ENCODE measurements at places on chromosomes 13 and 19.

DNA sequence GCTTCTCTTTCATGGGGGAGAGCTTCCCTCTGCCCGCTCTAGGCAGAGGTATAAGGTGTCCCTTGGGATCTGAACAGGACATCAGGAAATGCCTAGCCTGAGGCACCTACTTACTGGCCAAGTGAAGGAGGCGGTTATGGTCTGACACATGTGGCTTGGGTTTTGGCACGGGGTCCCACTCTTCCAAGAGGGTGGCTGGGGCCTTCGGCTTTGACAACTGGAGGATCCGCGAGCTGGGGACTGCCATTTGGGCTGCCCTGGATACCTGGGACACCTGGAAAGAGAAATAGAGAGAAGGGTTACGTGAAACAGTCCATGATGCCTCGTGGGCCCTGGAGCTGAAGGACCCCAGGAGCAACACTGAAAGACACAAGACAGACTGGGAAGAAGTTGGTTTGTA is 22.4 kb upstream of the MIER2 start:
- DNase-seq, result no peak

GRCh38 chr19:14758816-14759215 is 19.5 kb downstream of the ADGRE2 start:
- DNase-seq, result no peak

GRCh38 chr19:4606921-4607678 is 32.2 kb upstream of the TNFAIP8L1 start:
- DNase-seq, result peak; percentile 88

- no peak for DNase-seq
Measured at GRCh38 chr19:47096100-47096704, 17.4 kb downstream of the ZC3H4 start.

- DNase-seq, result no peak
Measured at GRCh38 chr19:53871454-53871853, 3.8 kb downstream of the MYADM start.

- DNase-seq, result no peak
Measured at GRCh38 chr13:34372581-34372980, 554.6 kb downstream of the RFC3 start.

GRCh38 chr13:99971576-99972189 is at the start of gene ZIC5:
Gene ZIC5 (minus strand): TSS chr13:99971767. CDS start chr13:99971603, 164 bp downstream.
- peak; percentile 75 for DNase-seq

DNA sequence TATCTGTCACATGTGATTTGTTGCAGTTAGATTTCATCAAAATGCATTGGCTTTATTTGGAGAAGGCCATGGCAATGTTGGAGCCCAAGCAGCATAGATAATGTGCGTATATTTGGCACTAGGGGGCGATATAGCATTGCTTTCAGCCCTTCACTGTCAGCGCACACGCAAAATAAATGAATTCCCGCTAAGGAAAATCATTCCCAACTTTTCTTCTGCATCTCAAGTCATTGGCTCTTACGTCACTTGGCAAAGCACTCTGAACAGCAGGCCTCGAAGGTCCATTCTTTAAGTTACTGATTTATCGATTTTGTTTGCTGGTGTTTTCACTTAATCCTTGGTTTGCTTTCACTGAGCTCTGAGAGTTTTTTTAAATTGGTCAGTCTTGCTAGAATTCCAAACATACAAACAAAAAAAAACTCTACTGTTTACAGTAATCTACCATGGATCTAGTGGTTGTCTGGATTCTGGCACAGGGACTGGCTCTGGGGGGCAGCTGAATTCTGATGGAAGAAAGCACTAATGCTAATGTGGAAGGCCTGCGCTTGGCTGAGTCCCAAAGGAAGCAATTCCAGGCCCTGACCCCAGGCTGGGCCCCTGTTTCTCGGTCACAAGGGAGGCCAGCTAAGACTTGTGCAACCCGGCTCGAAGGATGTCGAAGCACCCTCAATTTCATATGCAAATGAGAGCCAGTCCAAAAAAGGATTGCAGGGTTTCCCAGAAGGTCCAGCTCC is 97.7 kb upstream of the IPO5 start:
- peak; percentile 55 for DNase-seq

DNA sequence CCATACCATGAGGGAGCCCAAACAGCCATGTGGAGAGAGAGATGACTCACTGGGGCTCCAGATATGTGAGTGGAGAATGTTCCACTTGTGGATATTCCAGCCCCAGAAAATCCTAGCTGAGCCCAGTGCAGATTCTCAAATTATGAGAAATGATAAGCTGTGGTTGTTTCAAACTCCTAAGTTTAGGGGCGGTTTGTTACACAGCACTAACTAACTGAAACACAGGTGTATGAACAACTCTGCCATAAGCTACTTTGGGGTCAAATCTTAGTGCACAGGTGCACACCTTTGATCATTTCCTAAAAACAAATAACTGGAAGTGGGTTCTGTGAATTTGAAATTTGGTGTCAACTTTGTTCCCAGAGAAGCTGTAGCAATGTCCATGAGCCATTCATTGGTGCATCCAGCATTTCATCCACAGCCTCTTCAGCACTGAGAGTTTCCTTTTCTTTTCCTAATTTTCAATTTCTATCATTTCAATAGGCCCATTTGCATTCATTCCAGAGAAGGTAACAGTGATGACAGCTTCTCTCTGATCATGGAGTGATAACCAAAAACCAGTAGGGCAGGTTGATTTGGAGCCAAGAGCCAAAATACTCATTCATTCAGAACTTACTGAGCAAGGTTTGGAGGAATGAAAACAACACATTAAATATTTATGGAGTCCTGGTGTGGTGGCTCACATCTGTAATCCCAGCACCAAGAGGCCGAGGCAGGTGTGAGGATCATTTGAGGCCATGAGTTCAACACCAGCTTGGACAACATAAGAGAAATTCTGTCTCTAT is 8.8 kb upstream of the CLPP start:
- DNase-seq, result no peak

DNA sequence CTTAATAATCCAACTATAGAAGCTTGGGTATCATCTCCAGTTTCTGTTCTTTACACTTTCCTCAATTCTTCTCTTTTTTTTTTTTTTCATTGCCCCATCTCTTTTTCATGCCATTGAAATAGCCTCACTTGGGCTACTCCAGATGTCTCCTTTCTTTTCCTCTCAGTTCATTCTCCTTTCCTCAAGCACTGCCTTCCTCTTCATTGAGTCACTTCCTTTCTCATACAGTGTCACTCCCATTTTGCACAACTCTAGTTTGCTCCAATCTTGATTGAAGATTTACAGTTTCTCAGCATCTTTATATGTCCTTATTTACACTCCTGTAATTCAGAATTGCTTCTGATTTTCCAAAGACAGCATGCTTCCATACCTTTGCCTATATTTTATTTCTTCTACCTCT is 61.3 kb downstream of the IPO5 start:
- no peak for DNase-seq

DNA sequence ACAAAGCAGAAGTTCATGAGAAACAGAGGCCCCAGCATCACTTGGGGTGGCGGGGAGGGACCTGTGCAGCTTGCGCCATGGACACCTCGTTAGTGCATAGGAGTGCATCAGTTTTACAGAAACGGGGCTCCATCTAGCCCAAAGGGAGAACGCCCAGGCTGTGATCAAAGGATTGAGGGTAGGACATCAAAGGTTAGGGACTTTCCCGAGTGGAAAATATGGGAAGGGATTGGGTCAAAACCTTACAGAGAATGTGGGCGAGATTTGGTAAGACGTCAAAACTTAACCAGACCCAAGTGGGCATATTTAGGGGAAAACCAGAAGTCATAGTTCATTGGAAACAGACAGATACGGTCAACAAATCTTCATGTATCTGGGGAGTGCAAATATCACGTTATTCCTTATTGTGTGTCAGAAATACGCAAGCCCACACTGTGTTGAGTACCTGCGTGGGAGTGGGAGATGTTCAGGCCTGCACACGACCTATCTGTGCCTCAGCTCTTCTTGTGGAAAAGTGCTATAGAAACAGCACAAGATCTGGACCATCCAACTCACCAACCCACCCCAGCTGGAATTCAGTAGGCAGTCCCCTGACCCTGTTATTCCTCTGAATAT is 9.4 kb upstream of the GRAMD1A start:
- DNase-seq, result no peak

DNA sequence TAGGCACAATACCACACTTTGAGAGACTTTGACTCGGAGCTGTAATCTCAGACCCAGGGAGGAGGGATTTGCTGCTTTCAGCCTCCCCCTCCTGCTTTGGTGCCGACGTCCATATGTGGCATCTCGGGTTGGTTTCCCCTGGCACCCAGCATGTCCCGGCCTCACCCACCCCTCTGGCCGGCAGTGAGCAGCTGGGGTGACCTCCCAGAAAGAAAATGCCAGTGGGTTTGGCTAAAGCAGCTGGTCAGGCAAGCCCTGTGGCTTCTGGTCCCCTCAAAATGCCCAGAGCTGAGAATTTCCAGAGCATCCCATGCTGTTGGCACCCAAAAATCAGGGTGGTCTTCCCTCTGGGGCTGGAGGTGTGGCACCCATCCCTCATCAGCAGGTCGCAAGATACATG is 34.1 kb downstream of the INSR start:
- no peak for DNase-seq

GRCh38 chr13:98279473-98280175 is 102.6 kb upstream of the RNF113B start:
- peak; percentile 62 for DNase-seq

DNA sequence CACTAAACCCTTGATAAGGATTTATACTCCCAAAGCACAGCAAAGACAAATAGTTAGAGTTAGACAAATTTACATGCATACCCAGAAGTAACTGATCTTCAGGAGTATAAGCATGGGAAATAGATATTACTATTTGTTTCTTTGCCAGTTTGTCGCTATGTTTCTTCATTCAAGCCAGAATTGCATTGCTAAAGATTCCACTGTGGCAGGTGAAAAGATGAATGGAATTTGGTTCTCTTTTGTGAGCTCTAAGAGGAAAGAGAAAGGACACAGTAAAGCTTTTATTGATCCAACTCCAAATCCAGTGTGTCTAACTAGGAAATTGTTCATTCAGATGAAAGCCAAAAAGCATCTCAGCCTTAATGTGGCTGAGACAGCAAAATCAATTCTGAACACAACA is 292.3 kb upstream of the SPRY2 start:
- DNase-seq, result no peak

- no peak for DNase-seq
Measured at GRCh38 chr13:20241593-20241992, 9.5 kb upstream of the GJB6 start.

DNA sequence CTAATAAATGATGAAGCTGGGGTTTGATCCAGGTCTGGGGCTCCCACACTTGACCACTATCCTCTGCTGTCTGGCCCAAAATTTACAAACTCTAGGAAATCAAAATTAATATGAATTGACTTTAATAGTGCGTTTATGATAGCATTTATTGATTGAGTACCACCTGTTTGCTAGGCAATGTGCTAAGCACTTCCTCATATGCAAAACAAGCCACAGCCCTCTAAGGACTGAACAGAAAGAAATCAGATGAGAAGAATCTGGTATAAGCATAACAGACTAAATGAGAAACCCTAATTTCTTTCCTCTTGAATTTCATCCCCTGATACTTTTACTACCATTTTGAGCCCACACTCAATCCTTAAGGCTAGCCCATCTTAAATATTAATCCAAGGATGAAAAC is 6.6 kb upstream of the MLNR start:
- no peak for DNase-seq

- peak; percentile 34 for DNase-seq
Measured at GRCh38 chr13:26759907-26760831, at the start of gene GPR12. Gene GPR12 (minus strand): TSS chr13:26760786. CDS start chr13:26759827, 959 bp downstream.

DNA sequence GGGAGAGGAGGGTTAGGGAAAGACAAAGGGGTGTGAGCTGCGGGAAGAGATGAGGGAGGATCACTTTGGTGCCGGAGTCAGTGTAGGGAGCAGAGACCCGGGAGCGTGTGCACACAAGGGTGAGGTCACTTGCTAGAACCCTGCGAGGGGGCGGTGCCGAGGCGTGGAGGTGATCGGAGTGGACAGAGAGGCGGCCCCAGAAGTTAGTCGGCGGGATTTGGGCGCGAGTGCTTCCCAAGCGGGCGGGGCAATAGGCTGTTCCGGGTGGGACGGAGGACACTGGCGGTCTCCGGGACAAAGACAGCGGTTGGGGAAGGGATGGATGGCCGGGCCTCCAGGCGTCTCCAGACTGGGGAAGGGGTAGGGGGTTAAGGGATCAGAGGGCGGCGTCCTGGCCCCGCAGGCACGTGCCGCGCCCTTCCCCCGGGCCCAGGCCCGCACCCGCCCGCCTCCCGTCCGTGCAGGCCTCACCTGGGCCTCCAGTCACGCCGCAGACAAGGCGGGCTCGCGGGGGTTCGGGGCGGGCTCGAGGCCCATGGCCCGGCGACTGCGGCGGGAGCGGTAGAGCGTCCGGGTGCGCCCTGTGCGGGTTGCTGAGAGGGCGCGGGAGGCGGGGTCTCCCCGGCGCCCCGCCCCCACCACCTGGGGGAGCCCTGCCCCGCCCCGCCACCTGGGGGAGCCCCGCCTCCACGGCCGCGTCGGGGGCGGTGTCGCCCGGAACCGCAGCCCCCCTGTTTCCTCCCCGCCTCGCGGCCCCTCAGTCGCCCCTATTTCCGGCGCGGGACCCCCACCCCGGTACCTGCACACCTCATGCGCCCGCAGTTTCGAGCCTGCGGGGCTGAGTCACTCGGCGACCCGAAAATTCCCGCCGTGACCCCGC is at the start of gene LPAR2:
TSS of gene LPAR2 (minus strand) at position 600 of the 880 bp plus-strand sequence. CDS start 945 bp downstream, outside the sequence.
- DNase-seq, result peak; percentile 73

GRCh38 chr13:24271601-24272451 is 37.6 kb upstream of the C1QTNF9 start:
- DNase-seq, result no peak

DNA sequence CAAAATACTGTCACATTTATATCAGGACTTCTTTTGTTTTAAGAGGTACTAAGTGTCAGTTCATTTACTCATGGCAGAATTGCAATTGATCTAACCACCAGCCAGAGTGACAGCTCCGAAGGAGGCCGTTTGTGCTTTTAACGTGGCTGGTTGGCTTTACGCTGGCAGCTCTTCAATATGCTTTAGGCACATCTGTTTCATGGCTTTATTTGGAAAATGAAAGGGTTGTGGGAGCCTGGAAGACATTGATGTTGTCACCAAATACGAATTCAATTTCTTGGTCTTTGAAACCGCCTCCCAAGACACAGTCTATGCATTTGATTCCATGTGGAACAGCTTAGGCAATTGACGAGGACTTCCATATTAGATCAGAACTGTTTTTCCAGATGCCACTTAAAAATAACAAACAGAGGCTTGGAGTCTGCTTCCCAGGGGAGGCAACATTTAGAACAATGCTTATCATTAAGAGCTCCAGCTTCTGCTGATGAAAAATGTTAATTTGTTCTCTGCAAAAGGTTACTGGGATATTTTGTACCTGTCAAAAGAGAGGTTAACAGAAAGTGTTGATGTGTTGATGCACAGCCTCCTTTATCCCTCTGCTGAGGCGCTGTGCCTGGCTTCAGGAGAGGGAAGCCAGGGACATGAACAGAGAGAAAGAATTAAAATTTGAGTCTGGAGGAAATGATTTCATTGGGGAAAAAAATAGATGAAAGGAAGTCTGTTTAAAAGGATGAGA is 64.0 kb upstream of the TNFRSF19 start:
- peak; percentile 4 for DNase-seq

GRCh38 chr13:44439452-44440024 is 65.9 kb downstream of the SERP2 start:
- DNase-seq, result no peak
